ENCODE measurements at places on chromosomes 2 and 18. TPM values are rescaled to one million over a fixed set of nuclear protein-coding genes. Genes with fewer than 3 reads are reported as not detected.

DNA sequence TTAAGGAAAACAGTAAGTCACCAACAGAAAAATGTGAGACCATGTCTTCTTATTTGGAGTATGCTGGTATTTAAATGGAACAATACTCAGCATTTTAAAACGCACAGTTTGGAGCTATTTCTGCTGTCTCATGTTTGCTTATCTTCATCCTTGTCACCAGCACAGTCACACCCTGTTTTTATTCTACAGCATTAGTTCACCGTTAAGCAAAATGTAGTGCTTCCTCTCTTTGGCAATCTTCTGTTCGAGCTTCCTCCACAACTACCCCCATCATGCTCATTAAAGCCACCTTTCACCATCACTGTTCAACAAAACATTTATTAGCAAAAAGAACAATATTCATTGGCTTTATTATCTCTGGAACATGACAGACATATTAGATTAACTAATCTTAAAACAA lies 64.0 kb downstream of the SLC40A1 start:
- no peaks in the 10 kb centered on the region for H3K4me1 ChIP-seq
- no peak for DNase-seq
- peaks cover 5% of the 10 kb centered on the region for H3K27me3 ChIP-seq
- H3K27ac ChIP-seq: no peak overlapping the region

- no peak overlapping the region for H3K4me3 ChIP-seq
- no peak overlapping the region for H3K27ac ChIP-seq
- H3K27me3 ChIP-seq: peaks cover 4% of the 10 kb centered on the region
- peaks cover 10% of the 10 kb centered on the region for H3K4me1 ChIP-seq
- no peak for DNase-seq
Observed at GRCh38 chr2:178409261-178409660, 41.7 kb downstream of the PRKRA start.

DNA sequence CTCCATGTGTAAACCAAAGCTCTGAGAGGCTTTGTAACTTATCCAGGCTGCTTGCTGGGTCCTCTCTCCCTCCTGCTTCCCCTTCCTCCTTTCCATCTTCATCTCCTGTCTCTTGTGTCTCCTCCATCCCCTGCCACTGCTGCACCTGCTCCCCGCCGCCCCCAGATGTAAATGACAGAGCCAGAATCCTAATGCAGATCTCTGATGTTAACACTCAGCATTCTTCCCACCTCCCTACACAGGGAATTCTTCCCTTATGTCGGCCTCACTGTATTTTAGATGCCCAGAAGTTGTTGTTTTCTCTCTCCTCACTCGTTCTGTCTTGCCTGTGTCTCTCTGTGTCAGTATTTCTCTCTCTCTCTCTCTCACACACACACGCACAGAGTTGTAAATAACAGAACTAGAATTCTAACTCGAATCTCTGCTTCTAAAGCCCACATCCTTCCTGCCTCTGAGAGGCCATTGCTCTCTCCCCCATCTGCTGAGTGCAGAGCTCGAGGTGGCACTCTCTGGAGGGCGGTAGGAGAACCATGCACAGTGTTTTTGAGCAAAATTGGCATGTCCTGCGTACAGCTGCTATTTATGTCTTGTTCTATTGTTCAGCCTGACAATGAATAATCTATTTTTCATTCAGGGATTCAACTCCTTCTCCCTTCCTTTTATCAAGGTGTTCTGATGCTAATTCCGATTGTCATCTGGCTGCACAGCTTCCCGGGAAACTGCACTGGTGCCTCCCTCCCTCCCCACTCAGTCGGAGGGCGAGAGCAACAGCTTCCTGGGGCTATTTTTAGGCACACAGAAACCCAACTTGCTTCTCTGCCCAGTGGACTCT lies 219.9 kb downstream of the SH3RF3 start:
- no peaks in the 10 kb centered on the region for H3K27me3 ChIP-seq
- no peaks in the 10 kb centered on the region for H3K36me3 ChIP-seq
- H3K4me3 ChIP-seq: peak overlapping the region; percentile 70

- no peaks in the 10 kb centered on the region for H3K36me3 ChIP-seq
- no peak overlapping the region for H3K4me3 ChIP-seq
- no peak for DNase-seq
- no peaks in the 10 kb centered on the region for H3K27me3 ChIP-seq
- no peaks in the 10 kb centered on the region for H3K4me1 ChIP-seq
- no peak overlapping the region for H3K27ac ChIP-seq
Observed at GRCh38 chr2:225590932-225591331, 191.4 kb downstream of the NYAP2 start.

DNA sequence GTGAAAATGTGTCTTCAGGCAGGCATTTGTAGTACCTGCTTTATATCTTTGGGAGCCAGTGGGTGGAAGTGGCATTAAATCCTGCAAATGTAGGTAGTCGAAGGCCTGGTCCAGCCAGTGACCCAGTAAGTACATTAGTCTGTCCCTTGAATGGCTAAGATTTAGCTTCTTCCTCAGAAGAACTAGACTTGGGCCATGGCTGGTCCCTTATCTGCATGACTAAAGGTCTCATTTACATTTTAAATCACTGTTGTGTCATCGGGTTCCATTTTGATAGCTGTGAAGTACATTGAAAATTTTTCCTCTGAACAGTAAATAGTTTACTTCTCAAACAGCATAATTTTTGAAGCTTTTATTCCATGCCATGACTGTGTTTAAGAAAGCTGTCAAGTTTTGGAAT lies 438.4 kb upstream of the KLHL29 start:
- no peak overlapping the region for H3K27ac ChIP-seq
- H3K27me3 ChIP-seq: no peaks in the 10 kb centered on the region
- H3K4me1 ChIP-seq: no peaks in the 10 kb centered on the region
- no peak for DNase-seq
- no peaks in the 10 kb centered on the region for H3K36me3 ChIP-seq
- no peak overlapping the region for H3K4me3 ChIP-seq

- no peaks in the 10 kb centered on the region for H3K27me3 ChIP-seq
- H3K27ac ChIP-seq: peak overlapping the region; percentile 98
- no peaks in the 10 kb centered on the region for H3K36me3 ChIP-seq
- H3K4me1 ChIP-seq: peaks cover 46% of the 10 kb centered on the region
Observed at GRCh38 chr2:136381245-136381644, 263.3 kb upstream of the CXCR4 start.

- H3K4me3 ChIP-seq: no peak overlapping the region
- no peaks in the 10 kb centered on the region for H3K27me3 ChIP-seq
- no peak overlapping the region for H3K27ac ChIP-seq
Observed at GRCh38 chr2:159199761-159200465, 86.6 kb downstream of the WDSUB1 start.

Gene NPPC
- total RNA-seq: 4.2 TPM

Gene OTOS
- total RNA-seq: not detected

Gene SEPTIN10
- total RNA-seq: 0.64 TPM

All from natural killer cell treated with Interleukin-12 subunit alpha and Interleukin-12 subunit beta and Interleukin-15 and Interleukin-18, amount 100 ng/mL, for 72 hours (primary cell).